AG04450 (cell line): ENCODE measurements at places on chromosomes 1 and 21.
A peak's percentile ranks its signal among the peaks of the same experiment; 100 is the strongest.

DNA sequence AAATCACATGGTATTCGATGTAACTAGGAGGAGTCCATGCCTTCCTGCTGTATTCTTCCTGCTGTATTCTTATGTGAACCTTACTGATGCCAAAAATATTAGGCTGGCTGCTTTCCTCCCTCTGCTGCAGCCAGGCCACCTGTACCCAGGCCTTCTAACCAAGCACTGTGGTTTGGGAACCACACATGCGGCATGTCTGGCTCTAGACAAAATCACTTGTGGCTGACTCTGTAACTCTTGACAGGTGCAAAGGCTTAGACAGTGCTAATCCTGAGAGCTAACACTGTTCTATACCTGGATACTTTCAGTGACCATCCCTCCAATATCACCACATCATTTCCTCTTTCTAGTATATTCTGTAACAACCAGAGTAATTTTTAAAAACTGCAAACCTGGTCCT, 67.7 kb downstream of the PCP4 start:
- DNase-seq, result no peak

- no peak for DNase-seq
Observed at GRCh38 chr1:11654137-11654938, at the start of the genes FBXO2 and FBXO44. Gene FBXO2 (minus strand): TSS chr1:11654429. CDS start chr1:11654340, 89 bp downstream. Gene FBXO44 (plus strand): TSS chr1:11654877. CDS start chr1:11655836, 959 bp downstream.

GRCh38 chr1:180188091-180188506, 33.4 kb downstream of the QSOX1 start:
- DNase-seq, result no peak

GRCh38 chr1:98813738-98814309, 152.3 kb downstream of the SNX7 start:
- no peak for DNase-seq

DNA sequence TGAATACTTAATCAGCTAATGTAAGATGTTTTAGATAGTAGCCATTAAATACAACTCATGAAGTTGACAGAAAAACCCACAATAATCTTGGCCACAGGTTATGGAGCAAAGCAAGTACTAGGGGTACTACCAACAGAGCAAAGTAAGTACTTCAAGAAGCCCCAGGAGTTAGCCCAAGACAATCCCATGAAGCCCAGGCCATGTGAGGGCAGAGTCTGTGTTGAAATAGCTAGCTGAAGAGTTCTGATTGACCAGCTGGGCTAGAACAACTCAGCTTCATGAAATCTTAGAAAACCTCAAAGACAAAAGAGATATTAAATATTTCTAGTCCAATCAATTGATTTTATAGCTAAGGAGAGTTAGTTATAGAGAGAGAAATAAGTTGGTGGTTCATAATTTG, 212.9 kb upstream of the HOOK1 start:
- DNase-seq, result no peak

GRCh38 chr1:244397131-244397530, 54.6 kb downstream of the ADSS2 start:
- no peak for DNase-seq

DNA sequence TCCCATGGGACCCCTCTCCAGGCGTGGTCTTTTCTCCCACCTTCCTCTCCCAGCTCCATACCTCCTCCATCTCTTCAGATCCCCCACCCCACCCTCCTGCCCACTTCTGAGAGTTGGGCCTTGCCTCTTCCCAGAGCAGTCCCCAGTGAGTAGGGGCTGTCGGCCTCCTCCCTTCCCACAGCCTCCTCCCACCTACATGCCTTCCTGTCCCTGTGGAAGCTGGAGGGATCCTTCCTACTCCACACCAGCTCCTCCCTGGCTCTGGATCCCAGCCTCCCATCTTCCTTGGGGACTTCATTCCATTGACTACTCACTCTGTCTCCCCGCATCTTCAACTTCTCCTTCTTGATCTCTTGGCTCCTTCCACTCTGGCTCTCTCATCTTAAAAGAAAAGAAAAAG, 24.9 kb downstream of the KCNQ4 start:
- no peak for DNase-seq

DNA sequence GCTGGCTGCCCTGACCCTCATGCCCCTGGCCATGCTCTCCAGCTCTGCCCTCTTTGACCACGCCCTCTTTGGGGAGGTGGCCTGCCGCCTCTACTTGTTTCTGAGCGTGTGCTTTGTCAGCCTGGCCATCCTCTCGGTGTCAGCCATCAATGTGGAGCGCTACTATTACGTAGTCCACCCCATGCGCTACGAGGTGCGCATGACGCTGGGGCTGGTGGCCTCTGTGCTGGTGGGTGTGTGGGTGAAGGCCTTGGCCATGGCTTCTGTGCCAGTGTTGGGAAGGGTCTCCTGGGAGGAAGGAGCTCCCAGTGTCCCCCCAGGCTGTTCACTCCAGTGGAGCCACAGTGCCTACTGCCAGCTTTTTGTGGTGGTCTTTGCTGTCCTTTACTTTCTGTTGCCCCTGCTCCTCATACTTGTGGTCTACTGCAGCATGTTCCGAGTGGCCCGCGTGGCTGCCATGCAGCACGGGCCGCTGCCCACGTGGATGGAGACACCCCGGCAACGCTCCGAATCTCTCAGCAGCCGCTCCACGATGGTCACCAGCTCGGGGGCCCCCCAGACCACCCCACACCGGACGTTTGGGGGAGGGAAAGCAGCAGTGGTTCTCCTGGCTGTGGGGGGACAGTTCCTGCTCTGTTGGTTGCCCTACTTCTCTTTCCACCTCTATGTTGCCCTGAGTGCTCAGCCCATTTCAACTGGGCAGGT, 3.8 kb downstream of the GPR61 start:
- no peak for DNase-seq

GRCh38 chr1:47849005-47849521, 148.1 kb downstream of the TRABD2B start:
- DNase-seq, result no peak

DNA sequence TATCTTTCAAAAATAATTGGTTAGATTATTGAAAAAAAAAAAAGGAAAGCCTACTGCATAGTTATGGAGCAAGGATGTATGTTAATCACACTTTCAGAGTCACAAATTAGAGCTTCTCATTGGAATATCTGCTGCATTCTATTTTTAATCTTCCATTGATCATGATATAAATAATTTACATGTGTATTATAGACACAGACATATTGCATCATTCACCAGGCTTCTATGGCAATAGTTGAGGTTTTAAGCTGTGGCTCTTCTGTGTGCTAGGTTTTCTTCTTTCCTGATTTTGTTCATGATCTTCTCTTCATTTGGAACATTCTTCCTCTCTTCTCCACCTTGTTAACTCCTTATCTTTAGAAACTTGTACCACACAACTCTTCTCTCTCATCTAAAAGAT, 123.2 kb upstream of the HMCN1 start:
- DNase-seq, result no peak

DNA sequence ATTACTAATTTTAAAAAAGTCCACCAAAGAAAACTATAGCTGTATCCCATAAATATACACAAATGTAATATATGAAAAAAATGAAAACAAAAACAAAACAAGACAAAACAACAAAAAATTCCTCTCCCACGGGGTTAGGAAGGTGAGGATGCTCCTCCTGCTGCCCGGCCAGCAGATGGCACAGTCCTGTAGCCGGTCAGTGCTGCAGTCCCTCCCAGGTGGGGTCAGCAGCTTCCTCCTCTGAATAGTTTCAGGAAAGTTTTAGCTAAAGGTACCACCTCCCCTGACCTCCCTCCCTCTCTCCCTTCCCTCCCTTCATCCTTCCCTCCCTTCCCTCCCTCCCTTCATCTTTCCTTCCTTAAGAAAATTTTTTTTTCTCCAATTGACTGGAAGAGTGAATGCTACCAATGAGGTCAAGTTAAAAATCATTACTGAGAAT, 67.8 kb upstream of the BCL10 start:
- DNase-seq, result no peak

DNA sequence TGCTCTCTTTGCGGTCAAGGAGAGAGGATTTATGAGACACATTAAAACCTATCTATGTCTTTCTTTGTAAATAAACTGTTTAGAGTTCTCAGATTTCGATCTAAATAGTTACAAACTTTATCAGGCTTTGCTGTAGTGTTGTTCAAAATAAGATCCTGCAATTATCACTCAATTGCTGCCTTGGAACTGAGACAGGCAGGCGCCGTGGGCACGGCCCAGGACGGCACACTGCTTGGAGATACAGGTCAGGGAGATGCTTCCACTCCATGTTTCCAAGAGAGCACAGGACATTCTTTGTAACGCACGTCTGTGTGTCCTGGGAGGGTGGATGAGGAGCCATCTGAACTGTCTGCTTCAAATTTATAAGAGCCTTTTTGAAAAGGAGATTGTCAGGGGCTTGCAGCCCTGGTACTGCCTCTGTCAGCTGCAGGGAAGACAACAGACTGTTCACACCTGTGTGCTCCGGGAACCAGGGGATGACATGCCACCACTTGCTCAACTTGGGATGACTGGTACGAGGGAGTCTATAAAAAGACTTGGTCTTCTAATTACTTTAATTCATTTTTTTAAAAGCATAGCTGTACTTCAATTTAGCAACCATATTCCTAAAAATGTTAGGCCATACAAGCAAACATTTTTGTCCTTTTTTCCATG, 472.9 kb upstream of the RUNX1 start:
- DNase-seq, result no peak

- DNase-seq, result no peak
Observed at GRCh38 chr1:30650038-30650967, 73.1 kb downstream of the MATN1 start.

DNA sequence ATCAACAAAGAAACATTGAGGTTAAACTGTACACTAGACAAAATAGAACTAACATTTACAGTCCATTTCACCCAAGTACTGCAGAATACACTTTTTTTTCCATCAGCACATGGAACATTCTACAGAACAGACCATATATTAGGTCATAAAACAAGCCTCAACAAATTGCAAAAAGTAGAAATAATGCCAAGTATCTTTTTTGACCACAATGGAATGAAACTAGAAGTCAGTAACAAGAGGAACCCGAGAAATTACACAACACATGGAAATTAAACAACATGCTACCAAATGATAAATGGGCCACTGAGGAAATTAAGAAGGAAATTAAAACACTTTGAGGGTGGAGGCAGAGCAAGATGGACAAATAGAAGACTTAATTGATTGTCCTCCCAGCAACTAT, 8.4 kb upstream of the C1orf185 start:
- DNase-seq, result no peak

- DNase-seq, result no peak
Observed at GRCh38 chr1:172781513-172782140, 122.7 kb downstream of the FASLG start.

- DNase-seq, result no peak
Observed at GRCh38 chr1:89996450-89997110, 1.7 kb downstream of the ZNF326 start.

DNA sequence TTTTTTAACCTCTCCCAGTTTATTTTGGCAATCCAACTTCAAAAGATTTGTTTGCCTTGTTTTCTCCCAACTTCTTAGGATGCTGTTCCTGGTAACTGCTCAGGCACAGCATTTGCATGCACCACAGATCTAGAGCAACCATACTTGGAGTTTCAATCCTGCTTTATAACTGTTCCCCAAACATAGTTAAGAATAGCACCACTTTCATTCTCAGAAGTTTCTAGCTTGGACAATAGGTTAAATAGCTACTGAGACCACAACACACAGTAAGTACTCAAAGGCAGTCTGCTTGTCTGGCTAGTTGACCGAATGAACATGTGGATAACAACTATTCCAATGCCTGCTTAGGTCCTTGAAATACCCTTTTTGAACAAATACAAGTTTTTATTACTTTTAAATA, 76.8 kb downstream of the FOXJ3 start:
- no peak for DNase-seq

DNA sequence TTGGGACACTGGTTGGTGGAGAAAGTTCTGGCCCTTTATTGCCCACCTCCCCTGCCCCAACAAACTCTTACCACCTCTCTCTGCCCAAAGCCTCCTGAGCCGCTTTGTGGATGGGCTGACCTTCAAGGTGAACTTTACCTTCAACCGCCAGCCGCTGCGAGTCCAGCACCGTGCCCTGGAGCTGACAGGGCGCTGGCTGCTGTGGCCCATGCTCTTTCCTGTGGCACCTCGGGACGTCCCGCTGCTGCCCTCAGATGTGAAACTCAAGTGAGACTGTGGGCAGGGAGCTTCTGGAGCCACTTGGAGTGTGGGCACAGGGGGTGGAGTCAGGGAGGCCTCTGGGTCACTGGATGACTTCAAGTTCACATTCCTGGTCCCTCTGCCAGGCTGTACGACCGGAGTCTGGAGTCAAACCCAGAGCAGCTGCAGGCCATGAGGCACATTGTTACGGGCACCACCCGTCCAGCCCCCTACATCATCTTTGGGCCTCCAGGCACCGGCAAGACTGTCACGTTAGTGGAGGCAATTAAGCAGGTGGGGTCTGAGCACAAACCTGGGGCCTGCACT, 12.5 kb downstream of the RHOC start:
- DNase-seq, result no peak

- DNase-seq, result no peak
Observed at GRCh38 chr1:44553127-44553758, 121.0 kb downstream of the TMEM53 start.

GRCh38 chr1:71093938-71094337, 13.1 kb upstream of the ZRANB2 start:
- no peak for DNase-seq

- no peak for DNase-seq
Observed at GRCh38 chr21:31473685-31474345, 129.8 kb upstream of the TIAM1 start.

- DNase-seq, result peak; percentile 55
Observed at GRCh38 chr1:160219062-160219929, 14.1 kb downstream of the PEA15 start.

- no peak for DNase-seq
Observed at GRCh38 chr1:117620440-117620839, 14.6 kb downstream of the TENT5C start.

DNA sequence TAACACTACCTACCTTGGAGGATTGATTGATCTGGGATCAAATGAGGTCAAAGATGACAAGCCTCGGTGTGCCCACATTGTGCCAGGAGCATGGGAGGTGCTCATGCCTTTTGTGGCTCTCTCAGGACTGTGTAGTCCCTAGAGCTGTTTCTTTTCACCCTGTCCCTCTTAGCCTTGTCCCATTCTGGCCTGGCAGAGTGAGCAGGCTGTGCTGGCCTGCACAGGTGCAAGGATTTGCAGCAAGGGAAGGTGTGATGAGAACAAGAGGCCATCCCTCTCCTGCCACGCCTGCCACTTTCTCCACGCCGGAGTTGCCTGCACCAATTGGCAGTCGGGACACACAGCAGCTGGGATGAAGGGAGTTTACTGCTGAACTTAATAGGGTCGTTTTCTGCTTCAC, 410.6 kb upstream of the VAMP3 start:
- no peak for DNase-seq

DNA sequence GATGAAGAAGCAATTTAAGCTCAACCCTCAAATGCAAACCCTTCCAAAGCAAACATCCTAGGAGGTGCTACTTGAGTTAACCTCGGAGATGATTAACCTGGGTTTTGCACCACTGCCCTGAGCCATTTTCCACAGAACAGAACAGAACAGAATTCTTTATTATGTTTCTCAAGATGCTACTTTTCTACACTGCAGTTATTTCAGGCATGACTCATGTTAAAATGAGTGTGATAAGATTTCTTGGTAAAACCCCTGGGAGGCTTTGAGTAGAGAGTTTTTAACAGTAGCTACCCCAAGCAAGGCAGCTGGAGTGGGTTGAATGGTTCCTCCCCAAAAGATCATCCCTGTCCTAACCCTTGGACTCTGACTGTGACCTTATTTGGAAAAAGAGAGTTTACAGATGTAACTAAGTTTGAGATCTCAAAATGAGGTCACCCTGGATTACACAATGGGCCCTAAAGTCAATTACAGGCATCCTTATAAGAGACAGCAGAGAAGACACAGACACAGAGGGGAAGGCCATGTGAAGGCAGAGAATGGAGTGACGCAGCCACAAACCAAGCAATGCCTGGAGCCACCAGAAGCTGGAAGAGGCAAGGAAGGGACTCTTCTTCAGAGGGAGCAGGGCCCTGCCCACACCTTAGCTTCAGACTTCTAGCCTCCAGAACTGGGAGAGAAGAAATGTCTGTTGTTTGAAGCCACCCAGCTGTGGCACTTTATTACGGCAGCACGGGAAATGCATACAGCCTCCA, 153.4 kb downstream of the ETS2 start:
- no peak for DNase-seq
